SIG-M5 (cell line): ENCODE measurements at places on chromosomes 5 and 9.
A peak's percentile ranks its signal among the peaks of the same experiment; 100 is the strongest.

DNA sequence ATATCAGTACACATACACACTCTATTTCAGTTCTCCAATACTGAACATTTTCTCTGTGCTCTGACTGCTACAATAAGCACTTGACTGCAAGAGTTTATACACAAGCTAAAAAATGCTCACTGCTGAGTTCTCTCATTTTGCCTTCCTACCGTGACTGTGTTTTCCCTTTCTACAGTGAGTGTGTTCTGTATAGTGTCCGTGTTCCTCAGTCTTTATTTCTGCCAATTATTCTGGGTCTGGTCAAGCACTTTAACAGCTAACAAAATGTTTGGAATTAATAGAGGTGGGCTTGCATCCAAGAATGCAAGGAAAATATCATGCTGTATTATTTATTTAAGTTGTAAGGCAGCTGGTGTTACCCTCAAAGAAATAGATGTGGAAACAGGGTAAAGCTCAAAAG lies 217.0 kb upstream of the NREP start:
- DNase-seq, result no peak

- no peak for DNase-seq
These were observed 14.6 kb upstream of the CFAP95 start for GRCh38 chr9:69805962-69806515.

DNA sequence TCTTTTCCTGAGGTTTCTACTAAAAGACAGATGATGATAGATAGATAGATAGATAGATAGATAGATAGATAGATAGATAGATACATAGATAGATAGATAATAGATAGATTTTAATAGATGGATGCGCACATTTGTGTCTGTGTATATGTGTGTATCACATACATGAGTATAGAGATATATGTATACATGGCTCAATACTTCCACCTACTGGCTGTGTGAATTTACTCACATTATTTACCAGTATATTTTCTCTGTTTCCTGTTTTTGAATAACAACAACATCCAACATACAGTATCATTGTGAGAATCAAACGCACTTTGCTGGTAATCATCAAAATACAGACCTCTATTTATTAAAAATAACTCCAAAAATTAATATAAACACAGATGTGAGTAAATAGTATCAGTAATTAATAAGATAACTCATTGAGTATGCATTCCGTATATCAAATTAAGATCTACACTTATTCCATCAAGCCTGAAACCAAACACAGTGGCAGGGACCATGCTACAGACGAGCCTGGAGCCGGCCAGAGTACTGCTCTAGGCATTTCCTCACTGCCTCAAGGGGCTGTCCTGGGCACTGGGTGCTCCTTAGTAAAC lies 338.0 kb downstream of the SEMA5A start:
- DNase-seq, result peak; percentile 9

- DNase-seq, result no peak
These were observed 61.0 kb upstream of the PCA3 start for GRCh38 chr9:76703270-76703669.

DNA sequence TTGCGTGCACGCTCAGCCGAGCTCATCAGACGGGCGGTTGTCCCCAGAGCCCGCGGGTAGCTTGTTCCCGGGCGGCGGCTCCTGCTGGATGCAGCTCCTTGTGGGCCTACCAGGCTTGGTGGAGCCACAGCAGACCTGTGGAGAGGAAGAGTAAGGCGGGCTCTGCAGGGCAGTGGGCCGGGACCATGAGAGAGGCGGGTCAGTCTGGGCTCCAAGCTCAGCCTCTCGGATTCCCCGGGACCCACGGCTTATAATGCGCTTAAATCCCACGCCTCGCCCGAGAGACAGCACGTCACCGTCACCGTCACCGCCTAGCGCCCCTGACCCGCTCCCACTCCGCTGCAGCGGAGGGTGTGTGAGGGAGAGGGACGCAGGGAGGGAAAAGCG lies 1.9 kb upstream of the ANKRD18A start:
- no peak for DNase-seq

DNA sequence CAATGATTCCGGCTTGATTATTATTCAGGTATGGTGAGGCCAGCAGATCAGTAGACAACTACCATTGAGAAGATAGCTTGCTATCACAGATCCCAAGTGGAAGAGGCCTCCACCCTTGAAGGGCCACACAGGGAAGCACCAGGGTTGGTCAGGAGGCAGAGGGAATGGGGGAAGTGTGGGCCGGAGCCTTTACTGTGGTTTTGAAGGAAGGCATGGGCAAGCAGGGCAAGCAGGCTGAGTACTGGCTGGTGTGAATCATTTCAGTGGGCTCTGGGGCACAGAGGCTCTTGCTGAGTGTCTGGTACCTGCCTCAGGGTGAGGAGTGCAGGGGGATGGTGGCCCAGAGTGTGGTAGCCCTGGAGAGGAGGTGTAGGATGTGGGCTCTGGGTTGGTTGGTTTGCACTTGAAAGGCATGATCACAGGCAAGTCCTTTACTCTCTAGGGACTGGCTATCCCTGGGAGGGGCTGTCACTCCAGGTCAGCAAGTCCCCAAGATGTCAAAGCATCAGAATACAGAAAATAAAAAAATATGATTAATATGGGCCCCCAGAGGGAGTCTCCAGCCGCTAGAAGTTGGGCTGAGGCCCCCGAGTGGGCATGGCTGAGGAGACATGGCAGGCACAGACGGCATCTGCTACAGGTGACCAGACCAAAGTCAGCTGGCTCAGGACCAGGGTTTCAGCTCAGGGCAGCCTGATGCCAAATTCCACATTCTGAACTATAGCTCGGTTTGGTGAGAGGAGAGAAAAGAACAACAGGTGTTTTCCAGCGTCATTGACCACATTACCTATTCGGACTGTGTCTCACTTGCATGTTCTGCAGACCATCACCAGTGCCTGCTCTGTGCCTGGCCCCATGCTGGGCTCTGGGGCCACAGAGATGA lies 9.7 kb upstream of the SUSD3 start:
- DNase-seq, result no peak

- no peak for DNase-seq
These were observed 13.8 kb downstream of the CD74 start for GRCh38 chr5:150398722-150399523.

DNA sequence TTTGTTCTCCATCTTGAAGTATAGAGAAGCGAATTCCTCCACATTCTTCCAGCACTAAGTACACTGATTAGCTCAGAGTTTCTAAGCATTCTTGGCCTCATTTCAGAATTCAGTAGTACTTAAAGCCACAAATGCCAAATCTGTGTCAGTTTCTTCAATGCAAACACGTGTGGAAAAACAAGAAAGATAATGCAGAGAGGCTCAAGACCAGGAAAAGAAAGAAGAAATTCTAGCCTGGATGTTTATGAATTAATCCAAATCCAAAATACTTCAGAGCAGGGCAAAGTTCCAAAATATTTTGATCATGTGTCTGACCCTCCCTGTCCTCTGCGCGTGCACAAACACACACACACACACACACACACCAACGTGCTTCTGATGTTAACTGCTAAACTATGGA lies 457.6 kb downstream of the SLCO4C1 start:
- no peak for DNase-seq

- peak; percentile 19 for DNase-seq
These were observed 67.7 kb upstream of the CCL21 start for GRCh38 chr9:34777666-34778065.

DNA sequence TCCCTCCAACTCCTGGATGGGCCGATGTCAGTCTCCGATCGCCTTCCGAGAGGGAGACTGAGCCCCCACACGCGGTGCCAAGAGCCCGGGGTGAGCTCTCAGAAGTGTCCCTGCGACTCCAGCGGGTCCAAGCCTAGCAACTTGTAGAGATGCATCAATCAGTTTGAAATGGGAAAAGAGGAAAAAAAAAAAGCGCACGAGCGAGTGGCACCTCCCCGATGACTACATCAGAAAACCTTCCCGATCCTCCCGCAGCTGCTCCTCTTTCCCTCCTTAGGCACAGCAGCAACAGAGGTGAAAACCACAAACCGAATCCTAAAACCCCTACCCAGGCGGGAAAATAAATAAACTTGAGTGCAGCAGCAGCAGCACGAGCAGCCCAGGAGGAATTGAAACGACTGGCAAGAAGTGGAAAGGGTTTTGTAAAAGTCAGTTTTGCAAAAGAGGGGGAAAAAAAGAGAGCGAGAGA lies 1.0 kb upstream of the EFNA5 start:
- no peak for DNase-seq

DNA sequence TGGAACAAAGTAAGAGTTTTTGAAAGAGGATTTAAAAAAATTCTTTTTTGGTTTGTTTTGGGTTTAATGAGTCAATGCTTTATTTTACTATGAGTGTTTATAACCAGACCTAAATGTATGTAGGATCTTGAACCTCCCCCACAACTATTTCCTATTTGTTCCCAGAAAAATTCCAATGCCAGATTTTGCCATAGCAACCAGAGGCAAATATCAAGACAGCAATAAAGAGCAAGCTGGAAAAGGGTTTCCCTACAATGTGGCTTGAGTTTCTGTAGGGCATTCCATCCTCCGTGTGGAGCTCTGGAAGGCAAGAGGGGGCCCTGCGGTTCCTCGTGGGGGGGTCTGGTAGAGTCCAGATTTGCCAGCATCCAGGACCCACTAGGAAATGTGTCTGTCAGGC lies 27.8 kb upstream of the GDNF start:
- no peak for DNase-seq
